Activated CD4-positive, alpha-beta T cell treated with anti-CD3 and anti-CD28 coated beads for 48 hours (primary cell): ENCODE measurements at places on chromosomes 1 and 21.

GRCh38 chr1:68136187-68136586 is 85.8 kb upstream of the DIRAS3 start:
- DNase-seq, result no peak

DNA sequence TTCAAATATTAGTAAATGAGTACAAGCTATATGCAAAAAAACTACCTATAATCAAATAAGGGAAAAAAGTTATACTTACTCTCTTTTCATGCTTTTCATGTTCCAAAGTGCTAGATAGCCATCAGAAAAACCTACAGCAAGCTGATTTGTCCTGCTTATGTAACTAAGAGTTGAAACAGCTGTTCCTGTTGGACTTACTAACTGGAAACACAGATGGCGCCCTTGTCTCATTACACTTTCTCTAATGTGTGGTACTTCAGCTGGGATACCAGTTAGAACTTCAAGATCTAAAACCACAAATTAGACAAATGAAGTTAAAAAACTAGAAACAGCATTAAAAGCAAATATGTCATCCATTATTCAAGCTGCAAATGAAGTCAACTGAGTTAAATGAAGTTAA is 24.3 kb downstream of the AHCTF1 start:
- DNase-seq, result no peak

DNA sequence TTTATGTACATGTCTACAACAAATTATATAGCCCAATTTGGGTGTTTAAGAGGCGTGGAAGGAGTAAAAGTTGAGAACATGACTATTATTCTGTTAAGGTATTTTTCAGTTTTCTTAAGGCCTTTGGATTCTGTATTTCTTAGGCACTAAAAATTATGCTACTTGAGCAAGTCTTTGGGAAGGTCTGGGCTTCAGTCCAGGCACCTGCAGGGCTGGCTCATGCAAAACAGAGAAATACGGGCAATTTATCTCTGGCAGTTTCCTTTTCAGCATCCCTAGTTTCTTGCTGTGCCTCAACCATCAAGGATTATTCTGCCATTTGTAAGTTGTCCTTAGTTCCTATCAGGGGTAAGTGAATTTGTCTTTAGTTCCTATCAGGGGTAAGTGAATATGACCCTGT is 358.8 kb upstream of the B3GALT2 start:
- no peak for DNase-seq

- no peak for DNase-seq
These were observed 163.7 kb downstream of the IGSF21 start for GRCh38 chr1:18271336-18271735.

DNA sequence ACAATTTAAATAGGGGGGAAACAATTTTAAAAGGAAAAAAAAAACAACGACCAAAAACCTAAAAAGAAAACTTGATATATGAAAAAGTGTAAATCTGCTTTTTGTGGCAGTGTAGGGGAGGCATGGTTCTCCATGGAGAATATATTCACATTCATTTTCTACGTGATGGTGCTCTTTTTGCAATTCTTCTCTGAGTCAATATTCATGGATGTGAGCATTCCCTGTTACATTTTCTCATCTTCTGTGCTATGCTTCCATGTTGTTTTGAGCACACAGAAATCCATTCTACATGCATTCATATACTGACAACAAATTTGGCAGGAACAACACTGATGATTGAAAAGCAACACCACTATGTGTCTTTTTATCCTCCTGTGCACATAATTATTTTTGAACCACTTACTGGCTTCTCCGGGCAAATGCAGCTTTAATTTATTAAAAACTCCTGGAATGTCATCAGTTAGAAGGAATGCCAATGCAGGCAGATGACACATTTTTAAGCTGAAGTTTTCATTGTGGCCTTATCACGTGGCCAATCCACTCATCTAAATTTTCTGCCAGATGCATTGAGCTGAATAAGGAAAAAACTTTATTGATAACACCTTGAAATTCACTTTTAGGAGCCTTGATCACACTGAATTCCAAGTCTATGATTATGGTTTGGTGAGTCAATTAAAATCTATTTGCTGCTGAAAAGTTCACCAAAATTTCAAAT is 590.6 kb downstream of the NUF2 start:
- DNase-seq, result no peak

- DNase-seq, result no peak
These were observed 37.8 kb upstream of the SIPA1L2 start for GRCh38 chr1:232667778-232668165.
